ENCODE measurements at places on chromosomes 16 and 17.

DNA sequence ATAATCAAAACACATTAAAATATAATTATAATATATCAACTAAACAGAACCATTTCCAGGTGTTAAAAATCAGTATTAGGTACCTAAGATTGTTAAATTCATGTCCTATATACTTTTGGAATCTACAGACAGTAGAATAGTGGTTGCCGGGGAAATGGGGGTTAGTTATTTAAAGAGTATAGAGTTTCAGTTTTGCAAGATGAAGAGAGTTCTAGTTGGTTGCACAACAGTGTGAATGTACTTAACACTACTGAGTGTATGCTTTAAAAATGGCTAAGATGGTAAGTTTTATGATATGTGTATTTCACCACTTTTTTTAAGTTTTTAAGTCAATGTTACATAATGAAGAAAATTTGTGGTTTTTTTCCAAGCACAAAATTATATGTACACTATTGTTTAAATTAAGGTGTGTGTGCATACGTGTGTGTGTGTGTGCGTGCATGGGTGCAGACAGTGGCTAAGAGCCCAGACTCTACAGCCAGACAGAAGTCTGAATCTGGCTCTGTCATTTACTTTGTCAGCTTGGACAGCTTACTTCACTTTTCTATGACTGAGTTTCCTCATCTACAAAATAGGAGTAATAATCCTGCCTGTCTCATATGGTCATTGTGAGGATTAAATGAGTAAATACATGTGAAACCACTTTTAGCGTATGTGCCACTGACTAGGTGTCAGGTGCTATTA, 25.3 kb upstream of the PHAF1 start:
- DNase-seq = no peak

DNA sequence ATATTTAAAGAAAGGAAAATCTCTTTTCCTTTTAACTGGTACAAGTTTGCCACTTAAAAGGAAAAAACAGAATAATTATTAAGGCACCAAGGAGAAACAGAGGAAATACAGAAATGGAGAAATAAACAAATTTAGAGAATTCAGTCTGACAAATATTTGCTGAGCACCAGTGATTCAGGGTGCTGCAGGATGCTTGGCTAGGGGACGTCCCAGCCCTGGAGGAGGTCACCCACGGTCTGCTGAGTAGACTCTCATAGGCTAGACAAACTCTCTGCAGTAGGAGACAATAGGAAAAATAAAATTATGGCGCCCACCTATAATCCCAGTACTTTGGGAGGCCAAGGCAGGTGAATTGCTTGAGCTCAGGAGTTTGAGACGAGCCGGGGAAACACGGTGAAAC, 15.9 kb downstream of the C1QTNF1 start:
- no peak for DNase-seq

- DNase-seq = no peak
These were observed 131.9 kb downstream of the MSI2 start for GRCh38 chr17:57388131-57388725.

DNA sequence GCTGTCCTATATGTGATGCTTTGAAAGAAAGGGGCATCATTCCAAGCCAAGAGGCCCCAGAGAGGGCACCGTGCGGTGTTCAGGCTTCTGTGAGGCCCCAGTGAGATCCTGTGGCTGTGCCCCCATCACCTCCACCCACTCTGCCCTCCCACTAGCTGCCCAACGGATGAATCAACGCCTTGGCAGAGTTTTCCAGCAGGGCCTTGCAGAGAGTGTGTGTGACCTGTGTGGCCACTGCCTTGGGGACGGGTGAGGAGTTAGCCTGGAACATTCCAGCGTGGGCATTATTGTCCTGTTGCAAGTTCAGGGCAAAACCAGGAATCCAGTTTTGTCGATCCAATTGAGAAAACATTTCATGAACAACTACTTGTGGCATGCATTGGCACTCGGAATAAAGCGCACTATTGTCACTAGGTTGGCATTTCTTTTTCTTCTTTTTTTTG, 53.7 kb downstream of the SF3B3 start:
- DNase-seq = no peak

DNA sequence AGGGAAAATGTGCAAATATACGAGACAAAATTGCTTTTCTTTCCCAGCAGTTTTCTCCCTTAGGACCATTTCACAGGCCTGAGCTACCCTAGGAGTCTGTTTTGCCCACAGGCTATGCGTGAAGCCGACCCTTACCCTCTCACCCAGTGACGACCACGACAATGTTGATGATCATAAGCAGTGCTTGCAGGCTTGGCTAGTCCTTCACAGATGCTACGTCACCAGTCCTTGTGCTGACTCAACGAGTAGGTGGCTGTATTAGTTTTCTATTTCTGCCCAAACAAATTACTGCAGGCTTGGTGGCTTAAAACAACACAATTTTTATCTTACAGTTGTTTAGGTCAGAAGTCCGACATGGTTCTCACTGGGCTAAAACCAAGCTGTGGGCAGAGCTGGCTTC, 574.6 kb upstream of the HSBP1 start:
- DNase-seq = no peak

All from activated CD4-positive, alpha-beta T cell treated with anti-CD3 and anti-CD28 coated beads, Interleukin-2, amount 50 U/mL, for 1 hour (primary cell).